Activated T-helper 2 cell treated with anti-CD3 and anti-CD28 coated beads, Interferon-gamma antibody, Interleukin-2, Interleukin-4, amounts not matched to agents 10 μg/mL and 5 μg/mL and 100 μg/mL, durations not matched to agents 14 hours and 24 hours and 36 hours (primary cell): ENCODE measurements at places on chromosomes 11 and 22.

DNA sequence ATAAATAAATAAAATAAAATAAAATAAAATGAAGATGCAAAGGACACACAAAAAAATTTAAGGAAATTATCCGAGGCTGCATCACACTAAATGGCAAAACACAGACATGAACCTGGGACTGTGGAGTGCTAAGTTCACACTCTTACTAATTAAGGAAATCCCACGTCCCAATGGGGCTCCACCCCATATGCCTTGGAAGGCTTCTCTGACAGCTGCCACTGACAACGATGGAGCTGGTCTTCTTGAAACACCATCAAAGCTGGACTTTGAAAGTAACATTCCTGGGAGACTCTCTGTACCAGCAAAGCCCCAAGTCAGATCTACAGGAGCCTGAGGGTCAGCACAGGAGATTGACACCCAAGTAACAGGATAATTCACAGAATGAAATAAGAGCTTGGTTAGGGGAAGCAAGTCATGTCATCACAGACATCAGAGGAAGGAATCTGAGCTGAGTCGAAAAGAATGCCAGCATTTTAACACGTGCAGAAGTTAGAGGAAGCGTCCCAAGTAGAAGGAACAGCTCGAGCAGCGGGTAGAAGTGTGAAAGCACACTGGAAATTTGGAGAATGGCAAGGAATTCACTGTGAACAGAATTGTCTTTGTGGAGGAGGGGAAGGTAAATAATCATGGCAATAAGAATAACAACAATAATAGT lies 13.8 kb downstream of the TPST2 start:
- no peak for DNase-seq

DNA sequence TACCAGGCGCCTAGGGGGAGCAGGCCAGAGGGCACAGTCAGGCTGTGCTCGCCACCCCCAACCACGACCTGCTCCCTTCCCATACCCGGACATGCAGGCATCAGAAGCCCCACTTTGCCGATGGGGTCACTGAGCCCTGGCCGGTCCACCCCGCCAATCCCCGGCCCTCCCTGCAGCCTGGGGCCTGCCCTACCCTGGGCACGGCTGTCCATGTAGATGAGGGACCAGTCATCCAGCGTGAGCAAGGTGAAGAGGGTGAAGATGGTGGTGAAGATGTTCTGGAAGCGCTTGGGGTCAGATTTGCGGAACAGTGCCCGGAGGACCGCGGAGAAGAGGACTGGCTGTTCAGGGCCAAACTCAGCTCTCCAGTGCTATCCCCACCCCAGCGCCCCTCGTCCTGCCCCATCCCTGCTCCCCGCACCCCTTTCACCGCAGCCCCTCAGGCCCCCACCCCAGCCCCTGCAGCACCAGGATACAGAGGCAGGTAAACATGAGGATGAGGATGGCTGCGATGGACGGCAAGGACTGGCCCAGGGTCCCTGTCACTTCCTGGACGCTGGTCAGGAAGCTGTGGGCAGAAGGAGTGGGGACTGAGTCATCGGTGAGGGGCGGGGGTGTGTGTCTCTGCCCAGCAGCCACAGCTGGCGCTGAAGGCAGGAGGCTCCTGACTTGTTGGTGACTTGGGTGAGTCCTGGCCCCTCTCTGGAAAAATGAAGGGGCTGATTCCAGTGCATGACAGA lies 5.5 kb downstream of the CATSPER1 start:
- DNase-seq = no peak

DNA sequence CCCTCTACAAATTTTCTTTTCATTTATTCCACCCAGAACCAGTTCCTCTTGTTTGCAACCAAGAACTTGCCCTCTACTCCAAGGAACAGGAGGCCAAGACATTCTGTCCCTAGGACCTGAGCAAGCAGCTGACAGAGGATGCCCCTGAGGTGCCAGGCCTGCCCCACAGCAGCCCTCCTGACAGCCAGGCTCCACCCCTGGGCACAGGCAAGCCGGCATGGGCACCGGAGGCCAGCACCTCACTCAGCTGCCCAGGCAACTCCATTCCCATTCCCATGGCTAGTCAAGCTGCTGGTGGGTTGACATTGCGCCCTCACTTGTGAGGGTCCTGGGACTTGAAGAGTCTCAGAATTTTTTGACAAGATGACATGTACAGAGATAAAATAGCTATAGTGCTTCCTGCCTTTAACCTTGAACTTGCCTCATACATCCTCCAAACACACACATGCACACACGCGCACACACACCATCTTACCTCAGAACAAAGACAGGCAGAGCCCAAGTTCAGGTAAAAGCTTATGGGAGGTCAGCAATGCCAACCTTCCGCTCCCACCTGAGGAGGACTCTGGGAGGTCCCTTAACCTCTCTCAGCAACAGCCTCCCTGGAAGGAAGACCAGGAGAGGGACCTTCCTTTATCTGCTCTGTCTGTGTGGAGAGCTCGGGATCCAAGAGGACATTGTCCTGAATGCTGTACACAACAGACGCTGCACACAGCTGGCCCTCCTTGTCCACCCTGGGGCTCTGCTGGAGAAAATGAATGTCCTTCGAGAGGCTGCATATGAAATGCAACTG lies 620.9 kb upstream of the CADM1 start:
- no peak for DNase-seq

GRCh38 chr11:34405079-34405858 lies 33.5 kb upstream of the CAT start:
- no peak for DNase-seq

- no peak for DNase-seq
Observed at GRCh38 chr11:1870721-1871466, 18.0 kb downstream of the LSP1 start.

GRCh38 chr11:118142081-118142480 lies 10.5 kb downstream of the SCN4B start:
- no peak for DNase-seq

DNA sequence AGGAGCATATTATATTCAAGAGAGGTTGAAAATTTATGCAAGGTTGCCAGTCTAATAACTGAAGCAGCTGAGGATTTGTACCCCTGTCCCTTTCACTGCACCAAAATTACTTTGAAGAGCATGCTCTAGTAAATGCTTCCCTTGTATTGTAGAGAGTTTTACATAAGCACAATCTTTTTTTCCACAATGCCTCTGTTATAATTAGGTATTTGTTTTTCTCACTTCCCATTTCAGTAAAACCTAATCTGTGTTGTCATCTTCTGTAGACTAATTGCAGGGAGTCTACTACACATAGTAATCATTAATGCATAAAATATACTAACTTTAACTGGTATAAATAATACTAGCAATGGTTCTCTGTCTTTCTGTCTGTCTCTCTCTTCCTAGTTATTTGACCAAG lies 718.4 kb upstream of the ANO5 start:
- DNase-seq = no peak

GRCh38 chr22:17777005-17777716 lies 2.9 kb upstream of the BID start:
- peak; percentile 70 for DNase-seq

DNA sequence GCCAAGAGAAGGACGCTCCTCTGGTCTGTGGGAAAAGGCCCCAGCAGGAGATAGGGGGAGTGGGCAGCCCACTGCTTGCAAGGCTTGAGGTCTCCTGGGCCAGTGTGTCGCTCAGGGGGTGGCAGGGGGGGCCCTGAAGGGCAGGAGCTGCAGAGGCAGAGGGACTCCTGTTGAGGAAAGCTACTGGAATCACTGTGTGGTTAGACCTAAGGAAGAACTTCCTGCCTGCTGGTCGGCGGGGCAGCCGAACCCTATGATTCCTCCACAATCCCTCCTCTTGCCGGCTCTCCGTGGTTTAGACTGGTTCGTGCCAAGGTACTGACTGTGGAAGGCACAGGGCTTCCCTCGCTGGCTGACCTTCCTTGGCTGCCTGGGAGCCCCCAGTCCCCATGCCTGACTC lies 6.2 kb downstream of the GP1BB start:
- no peak for DNase-seq

DNA sequence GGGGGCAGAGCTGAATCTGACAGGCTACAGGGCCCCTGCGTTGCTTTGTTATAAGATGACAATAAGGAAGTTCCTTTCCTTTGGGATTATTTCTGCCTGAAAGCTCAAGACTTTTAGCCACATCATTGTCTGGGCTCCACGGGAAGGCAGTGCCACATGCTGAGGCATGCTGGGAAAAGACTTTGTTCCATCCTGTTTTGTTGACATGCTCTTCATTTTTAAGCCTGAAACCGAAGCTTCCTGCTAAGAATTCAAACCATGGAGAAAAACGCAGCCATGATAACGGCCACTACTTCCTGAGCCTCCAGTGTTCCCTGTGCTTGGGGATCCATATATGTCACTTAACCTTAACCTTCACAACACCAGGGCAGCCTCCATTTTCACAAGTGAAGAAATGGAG lies 5.5 kb upstream of the TCF20 start:
- no peak for DNase-seq

GRCh38 chr22:19666673-19667593 lies 47.4 kb upstream of the SEPTIN5 start:
- no peak for DNase-seq

DNA sequence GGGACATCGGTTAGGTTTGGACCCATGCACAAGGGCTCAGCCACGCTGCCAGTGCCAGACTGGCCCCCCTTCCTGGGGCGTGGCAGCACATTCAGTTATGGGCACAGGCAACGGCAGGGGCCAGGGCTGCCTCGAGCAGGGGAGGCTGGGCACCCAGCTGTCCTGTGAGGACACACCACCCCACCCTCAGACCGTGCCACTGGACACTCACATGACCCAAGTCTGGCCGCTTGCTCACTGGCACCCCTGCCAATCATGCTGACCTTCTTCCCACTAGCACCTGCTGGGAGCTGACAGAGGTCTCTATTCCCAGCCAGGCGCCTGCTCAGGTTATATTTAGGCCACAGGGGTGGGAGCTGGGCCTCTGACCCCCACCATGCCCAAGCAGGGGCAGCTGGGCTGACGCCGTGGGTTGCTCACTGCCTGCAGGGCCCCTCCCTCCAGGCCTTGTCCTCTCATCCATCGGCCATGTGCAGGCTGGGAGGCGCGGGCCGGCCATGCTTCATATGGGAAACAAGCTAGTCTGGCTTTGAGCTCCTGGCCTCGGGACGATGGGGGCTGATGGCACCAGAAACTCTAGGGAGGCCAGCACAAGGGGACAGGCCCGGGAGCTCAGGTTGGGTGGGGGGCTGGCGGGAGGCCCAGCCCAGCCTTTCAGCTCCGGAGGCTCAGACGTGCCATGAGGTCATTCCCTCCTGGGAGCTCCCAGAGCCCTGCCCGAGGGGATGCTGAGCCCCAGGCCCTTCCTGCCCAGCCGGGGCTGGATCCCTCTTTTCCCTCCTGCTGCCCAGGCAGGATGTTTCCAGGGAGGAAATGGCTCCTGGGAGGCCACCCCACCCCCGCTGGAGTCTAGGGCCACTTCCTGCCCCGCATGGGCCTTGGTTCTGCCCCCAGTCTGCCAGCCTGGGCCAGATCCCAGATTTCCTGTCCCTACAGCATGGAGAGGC lies 15.2 kb upstream of the TBX1 start:
- no peak for DNase-seq

DNA sequence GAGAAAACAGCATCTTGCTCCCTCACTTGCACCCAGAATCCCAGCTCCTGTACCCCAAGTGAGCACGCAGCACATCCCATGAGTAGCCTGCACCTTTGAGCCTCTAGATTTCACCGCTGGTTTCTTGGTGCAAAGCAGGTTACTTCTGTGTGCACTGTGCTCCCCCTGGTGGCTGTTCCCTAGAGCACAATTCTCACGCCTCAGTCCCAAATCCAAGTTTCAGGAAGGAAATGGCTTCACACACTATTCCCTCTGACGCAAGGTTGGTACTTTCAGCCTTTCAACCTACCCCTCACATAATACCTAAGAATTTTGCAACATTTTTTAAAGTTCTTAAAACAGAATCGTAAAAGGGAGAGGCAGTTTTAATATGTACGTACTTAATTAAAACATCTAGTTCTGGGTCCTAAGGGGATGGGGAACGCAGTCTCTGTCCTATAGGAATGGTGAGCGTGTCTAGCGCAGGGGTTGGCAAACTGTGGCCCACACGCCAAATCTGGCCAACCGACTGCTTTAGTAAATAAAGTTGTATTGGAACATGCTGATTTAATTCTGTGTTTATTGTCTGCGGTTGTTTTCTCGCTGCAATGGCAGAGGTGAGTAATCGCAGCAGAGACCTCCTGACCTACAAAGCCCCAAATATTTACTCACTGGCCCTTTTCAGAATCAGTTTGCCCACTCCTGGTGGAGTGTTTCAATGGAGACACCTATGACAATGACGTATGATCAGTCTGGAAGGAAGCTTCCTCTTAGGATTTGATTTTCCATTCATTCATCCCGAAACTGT lies 27.5 kb downstream of the DHCR7 start:
- DNase-seq = no peak

GRCh38 chr11:64263021-64263946 lies 12.0 kb downstream of the PLCB3 start:
- DNase-seq = no peak

GRCh38 chr22:26964642-26965041 lies 307.3 kb downstream of the MIAT start:
- DNase-seq = no peak

DNA sequence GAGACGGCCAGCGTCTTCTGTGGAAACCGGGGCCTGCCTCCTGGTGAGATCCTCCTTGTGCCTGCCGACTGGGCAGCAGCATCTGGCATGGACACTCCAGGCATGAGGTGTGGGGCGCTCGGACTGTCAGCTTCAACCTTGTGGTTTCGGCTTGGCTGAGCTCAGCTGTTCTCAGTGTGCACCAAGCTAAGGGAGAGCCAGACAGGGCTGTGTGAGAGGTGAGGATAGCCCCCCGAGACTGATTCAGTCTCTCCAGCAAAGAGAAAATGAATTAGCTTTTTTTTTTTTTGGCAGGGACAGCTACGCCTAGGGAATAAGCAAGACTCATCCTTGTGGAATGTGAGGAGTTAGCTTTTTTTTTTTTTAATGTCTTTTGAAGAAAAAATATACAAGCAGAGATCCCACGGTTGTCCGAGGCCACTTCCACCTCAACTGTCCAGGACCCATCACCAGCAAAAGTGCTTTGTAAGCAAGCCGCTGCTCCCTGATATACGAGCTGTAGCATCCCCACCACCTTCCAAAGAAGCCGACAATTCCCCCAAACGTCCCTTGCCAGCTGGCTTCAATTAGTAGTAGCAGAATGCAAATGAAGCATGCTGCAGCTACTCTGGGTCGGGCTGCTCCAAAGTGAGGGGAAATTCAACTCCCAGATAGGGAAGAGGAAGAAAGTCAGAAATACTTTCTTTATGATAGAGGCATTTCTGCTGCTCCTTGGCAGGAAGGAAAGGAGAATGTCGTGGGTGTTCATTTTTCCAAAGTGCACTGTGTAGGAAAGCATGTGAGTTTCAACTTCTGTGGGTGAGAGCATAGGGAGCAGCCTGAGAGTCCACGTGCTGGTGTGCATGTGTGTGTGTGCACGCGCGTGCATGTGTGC lies 9.7 kb upstream of the THY1 start:
- no peak for DNase-seq
